ENCODE measurements at places on chromosomes 2 and 18.

DNA sequence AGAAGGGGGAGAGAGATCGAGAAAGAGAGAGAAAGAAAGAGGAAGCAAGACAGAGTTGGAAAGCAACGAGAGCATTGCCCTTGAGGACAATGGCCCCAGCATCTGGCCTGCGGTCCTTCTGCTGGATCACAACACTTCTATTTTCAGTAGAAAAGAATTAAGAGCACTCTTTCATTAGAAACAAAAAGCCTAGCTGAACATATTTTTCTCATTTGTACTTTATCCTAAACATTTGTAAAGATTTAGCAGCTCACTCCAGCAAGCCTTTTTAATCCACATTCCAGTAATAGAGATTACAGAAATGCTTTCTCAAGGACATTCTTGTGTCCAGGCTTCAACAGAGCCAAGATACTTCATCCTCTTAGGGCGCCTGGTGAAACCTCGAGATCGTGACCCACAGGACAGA is 31.6 kb upstream of the AFF3 start:
- no peak for DNase-seq

- no peak for DNase-seq
Measured at GRCh38 chr2:216546641-216547403, 48.2 kb downstream of the RPL37A start.

- DNase-seq = no peak
Measured at GRCh38 chr2:108212671-108213070, 27.1 kb upstream of the SULT1C3 start.

DNA sequence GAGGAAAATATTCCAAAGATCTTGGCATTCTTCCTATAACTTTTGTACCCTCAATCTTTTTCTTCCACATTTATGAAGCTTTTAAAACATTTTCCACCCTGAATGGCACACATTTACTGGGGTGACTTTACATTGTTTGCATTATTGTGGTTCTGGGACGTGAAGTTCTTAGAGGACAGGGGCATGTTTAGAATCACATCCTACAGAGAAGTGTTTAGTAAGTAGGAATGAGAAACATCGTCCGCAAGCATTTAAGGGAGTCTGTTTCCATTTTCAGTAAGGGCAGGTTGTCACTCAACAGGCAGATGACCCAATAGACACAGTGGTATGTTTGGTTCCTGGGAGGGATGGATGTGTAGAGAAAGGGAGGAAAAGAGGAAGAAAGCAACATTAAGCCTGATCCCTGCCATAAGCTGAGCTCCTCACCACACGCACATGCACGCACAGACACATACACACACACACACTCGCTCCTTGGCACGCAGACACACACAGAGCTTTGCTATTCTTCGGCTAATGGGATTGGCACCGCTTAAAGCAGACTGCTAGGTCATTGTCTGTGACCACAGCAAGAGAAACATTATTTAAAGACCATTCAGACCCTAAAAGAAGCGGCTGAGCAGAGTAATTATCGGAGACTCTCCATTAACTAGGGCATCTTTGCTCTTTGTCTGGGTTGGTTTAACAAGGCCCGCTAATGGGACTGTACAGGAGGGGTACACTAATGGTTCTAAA is 14.2 kb upstream of the PLEKHM3 start:
- no peak for DNase-seq

DNA sequence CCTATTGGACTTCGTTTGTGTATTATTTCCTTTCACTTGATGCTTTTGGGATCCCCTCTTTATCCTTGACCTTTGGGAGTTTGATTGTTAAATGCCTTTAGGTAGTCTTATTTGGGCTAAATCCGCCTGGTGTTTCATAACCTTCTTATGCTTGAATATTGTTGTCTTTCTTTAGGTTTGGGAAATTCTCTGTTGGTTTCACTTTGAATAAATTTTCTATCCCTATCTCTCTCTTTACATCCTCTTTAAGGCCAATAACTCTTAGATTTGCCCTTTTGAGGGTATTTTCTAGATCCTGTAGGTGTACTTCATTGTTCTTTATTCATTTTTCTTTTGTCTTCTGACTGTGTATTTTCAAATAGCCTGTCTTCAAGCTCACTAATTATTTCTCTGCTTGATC is 354.7 kb downstream of the PARD3B start:
- DNase-seq = no peak

DNA sequence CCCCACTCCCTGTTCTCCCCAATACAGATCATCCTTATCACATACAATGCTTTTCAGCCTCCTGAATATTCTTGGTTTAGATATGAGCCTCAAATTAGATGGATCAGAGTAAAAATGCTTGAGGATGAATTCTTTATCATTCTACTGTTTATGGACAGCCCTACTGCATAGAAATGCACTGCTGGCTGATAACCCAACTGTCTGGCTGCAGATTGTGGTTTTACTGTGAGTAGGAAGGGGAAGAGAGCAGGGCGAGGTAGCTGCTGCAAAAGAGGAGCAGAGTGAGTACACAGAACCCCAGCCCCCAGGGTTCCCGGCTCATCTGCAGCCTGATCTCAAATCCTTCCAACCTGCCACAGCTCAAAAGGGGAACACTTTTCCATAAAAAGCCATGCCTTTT is 29.4 kb upstream of the NCOA1 start:
- no peak for DNase-seq

GRCh38 chr2:43472527-43473194 is 123.2 kb downstream of the THADA start:
- no peak for DNase-seq

DNA sequence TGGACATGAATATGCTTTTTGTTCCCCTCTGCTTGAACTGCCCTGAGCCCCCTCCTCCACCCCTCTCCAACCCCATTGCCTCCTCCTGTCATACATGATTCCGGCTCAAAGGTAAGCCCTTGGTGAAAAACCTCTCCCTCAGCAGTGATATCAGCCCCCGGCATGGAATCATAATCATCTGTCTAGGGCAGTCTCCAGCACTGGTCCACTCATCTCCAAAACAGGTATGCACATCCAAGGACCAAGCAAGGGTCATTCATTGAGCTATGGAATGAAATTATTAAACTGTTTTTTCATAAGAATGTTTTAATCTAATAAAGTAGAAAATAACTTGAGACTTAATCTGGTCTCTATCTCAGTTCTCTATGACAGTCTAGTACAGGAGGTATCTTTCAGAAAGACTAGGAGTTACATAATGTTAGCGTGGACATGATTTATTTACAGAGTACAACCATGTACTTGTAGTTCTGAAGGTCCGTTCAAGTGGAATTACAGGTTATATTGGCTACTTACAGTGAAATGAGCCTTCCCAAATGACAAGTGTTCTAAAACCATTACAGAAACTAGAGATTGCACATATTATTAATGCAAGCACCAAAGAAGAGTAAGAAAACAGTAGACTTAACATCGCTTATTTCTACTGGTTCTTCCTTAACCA is 75.2 kb downstream of the ACVR1 start:
- no peak for DNase-seq

- no peak for DNase-seq
Measured at GRCh38 chr2:134982603-134983002, 64.0 kb downstream of the CCNT2 start.

GRCh38 chr18:58388736-58389135 is 240.2 kb downstream of the ALPK2 start:
- no peak for DNase-seq

GRCh38 chr2:171124541-171124940 is 36.2 kb downstream of the TLK1 start:
- DNase-seq = no peak

All from stimulated activated CD4-positive, alpha-beta T cell treated with anti-CD3 and anti-CD28 coated beads, TNF-alpha, amount 100 ng/mL, for 4 hours (primary cell).